ENCODE measurements at places on chromosomes 16 and 17.

DNA sequence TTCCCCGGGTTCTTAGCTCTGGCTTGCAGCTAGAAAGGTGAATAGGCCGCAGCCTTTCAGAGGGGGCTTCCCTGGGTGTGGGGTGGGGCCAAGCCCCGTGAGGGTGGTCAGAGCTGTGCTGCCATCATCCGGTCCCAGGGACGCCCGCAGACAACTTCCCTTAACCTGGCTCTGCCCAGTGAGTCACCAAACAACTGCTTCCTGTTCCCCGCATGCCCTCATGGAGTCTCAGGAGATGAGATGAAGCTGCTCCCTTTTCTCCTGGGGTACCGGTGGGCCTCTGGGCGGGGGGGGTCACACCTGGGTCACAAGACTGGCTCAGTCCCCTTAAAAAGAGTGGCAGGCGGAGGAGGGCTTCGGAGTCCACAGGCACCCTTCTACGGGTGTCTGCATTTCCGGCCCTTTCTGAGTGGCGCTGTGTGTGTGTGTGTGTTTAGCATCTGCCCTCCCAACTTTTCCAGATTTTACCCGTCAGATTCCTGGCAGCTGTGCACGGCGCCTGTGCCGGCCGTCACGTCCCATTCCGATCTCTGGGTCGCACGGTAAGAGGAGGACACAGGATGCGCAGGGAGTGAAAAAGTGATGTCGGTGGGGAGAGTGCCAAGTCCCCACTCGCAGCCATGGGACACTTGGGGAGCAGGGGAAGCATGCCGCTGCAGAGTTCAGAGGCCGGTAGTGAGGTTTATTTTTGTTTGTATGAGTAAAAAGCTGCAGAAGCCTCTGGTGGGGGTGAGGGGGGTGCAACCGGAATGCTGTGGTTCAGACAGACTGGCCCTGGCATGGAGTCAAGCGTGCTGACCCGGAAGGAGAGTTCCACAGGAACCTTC is 16.8 kb downstream of the HIC1 start:
- no peak for DNase-seq

GRCh38 chr17:4487820-4488716 is 10.6 kb upstream of the SPNS2 start:
- DNase-seq, result no peak

GRCh38 chr17:78839235-78839761 is 1.3 kb downstream of the USP36 start:
- no peak for DNase-seq

- no peak for DNase-seq
Observed at GRCh38 chr16:54928016-54928356, 2.7 kb upstream of the IRX5 start.

DNA sequence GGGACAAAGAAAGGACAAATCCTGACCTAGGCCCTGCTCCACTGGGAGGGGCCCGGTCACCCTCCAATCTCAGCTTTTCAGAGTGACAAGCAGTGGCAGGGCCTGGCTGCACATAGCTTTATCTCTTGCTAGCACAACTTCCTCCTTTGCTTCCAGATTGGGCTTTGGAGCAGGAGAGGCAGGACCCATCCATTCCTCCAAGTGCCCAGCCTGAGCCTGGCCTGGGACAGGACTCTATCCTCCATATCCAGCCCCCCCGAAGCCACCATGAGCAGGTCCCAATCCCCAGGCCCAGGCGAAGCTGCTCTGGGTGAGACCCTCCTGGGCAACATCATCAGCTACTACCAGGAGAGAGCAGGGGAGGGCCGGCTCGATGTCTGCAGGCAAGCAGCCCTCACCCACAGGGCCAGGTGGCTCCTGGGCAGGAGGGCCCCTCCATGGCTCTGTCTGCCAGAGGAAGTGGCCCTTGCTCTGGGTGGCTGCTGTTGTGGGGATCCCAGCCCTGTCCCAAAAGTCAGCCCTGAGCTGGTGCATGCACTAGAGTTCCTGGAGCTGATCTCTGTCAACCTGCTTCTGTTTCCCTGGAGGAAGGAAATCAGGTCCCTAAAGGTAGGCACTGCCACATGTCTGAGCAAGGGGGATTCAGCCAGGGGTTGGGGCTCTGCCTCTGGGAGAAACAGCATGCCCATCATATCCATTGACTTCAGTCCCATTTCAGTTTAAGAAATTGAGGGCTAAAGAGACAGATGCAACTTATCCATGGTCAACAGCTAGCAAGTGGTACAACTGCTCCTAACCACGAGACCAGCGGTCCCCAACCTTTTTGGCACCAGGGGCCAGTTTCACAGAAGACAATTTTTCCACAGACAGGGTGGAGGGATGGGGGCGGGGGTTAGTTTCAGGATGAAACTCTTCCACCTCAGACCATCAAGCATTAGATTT is 58.9 kb downstream of the TK2 start:
- no peak for DNase-seq

DNA sequence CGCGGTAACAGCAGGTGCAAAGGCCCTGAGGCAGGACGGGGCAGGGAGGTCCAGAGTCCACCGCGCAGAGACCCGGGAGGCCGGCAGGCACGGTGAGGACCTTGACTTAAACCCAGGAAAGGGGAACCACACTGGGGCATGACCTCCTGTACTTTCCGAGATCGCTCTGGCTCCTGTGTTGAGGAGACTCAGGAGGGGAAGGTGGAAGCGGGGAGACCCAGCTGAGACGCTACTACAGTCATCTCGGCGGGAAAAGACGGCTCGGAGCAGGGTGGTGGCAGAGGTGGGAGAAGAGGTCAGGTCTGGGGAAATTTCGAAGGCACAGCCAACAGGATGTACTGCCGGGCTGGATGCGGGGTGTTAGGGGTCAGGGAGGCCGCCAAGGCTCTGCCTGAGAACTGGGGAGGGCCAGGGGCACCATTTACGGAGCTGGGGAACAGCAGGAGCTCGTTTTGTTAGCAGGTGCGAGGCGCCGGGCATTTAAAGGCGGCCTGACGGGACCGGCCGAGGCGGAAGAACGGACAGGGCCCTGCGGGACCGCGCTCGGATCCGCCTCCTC is 22.3 kb downstream of the NPTX1 start:
- DNase-seq, result no peak

DNA sequence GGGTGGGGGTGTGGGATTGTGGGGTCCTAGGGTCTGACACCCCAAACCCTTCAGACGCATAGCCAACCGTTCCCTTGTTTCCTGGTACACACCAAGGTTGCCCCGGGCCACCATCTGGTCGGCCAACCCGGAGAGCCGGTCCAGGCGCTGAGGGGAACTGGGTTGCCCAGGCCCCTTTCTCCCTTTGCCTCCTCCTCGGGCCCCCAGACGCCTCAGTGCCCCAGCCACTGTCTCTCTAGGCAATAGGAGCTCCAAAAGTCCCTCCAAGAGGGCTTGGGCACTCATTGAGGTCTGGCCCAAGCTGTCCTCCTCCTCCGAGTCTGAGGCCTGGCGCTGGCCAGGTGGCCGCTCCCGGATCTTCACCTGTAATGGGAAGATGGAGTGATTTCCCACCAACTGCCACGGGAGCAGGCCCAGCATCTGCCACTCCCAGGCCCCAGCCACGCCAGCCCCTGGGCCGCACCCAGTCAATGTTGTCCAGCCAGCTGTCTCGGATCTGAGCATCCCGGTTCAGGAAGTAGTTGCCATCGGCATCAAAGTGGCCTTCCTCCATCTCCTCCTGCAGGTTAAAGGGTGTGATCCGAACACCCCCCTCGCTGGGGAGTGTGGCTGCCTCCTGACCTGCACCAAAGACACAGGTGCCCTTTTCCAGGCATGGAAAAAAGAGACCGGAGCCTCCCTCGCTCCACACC is 1.5 kb downstream of the CD2BP2 start:
- DNase-seq, result no peak

DNA sequence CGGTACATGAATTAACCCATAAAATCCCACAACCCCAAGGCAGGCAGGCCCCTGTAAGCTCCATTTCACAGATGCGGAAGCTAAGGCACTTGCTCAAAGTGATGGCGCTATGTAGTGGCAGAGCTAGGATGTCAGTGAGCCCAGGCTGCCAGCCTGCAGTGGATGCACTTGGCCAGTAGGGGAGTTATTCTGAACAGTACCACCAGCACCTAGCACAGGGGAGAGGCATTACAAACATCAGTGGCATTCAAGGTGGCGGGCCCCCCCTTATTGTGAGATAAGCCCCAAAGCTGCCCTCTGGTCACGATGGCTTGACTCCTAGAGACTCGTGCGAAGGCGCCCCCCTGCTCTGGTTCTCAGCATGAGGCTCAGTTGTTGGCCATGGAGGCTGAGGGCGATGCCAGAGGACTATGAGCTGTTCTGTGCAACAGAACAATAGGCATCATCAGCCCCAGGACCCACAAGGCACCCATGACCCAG is 33.8 kb downstream of the GTF3C1 start:
- DNase-seq, result no peak

DNA sequence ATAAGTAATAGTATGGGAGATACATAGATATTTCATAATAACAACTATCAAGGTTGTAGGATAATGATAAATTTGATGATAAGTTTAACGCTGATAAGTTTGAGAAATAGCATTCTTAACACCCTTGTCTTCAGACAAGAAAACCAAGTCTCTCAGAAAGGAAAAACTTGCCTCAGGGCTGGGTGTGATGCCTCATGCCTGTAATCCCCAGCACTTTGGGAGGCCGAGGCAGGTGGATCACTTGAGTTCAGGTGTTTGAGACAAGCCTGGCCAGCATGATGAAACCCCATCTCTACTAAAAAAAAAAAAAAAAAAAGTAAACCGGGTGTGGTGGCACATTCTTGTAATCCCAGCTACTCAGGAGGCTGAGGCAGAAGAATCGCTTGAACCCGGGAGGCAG is 90.7 kb downstream of the SHISA9 start:
- DNase-seq, result no peak

- no peak for DNase-seq
Observed at GRCh38 chr16:2955438-2955778, 8.7 kb upstream of the KREMEN2 start.

- no peak for DNase-seq
Observed at GRCh38 chr16:727291-727977, 528 bp downstream of the HAGHL start.

DNA sequence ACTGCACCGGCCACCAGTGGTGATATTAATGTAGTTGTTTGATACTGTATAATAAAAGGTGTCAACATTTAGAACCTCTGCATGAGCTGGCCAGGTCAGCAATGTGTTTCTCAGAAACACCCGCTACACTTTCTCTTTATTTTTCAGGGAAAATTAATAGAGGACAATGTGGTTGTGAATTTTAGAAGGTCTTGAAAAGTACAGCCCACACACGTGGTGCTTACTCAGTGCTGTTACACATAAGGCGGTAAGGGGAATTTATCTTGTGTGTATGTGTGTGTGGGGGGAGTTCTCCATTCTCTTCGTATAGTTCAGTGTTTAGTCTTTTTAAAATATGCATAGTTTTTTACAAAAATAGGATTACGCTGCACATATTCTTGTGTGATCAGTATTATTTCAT is 4.4 kb upstream of the ZFP1 start:
- no peak for DNase-seq

DNA sequence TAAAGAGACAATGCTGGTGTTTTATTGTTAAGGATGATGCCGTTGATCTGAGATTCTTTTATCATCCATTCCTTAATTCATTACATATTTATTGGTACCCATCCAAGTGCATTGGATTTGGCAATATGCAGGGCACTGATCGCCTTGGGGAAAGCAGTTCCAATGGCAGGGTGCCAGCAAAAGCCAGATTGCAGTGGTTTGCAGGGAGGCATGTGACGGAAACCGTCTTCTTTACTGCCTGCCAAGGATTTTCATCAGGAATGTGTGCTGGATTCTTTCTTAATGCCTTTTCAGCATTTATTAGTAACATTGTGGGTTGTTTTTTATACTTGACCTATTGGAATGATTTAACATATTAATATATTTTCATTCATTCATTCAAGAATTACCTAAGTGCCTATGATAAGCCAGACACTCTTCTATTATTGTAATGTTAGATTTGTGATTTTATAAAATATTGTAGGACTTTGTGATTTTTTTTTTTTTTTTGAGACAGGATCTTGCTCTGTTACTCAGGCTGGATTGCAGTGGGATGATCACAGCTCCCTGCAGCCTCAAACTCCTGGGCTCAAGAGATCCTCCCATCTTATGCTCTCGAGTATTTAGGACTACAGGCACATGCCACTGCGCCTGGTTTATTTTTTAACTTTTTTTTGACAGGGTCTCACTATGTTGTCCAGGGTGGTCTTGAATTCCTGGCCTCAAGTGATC is 93.4 kb upstream of the TNRC6A start:
- DNase-seq, result no peak

DNA sequence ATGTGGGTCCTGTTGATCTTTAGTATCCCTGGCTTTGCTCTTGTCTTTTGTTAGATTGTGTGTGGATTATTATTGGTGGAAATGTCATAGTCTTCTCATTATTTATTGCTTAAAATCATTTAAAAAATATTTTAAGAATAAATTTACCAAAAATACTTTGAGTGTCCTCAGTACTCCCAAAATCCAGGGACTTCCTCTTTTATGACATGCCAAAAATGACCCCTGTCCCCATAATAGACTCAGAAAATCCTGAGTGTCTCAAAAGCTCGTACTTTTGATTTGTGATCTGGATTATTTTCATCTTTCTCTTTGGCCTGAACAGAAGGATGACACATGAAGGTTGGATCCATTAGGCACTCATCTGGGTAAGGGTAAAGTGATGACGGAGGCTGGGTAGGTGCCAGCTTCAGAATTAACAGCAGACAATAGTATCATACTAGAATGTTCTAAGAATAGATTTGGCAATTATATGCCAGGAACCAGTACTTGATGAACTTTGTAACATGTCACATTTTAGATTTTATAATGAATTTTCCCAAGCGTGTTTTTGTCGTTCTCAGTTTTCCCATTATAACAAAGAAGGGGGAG is 602.2 kb upstream of the CDH8 start:
- no peak for DNase-seq

DNA sequence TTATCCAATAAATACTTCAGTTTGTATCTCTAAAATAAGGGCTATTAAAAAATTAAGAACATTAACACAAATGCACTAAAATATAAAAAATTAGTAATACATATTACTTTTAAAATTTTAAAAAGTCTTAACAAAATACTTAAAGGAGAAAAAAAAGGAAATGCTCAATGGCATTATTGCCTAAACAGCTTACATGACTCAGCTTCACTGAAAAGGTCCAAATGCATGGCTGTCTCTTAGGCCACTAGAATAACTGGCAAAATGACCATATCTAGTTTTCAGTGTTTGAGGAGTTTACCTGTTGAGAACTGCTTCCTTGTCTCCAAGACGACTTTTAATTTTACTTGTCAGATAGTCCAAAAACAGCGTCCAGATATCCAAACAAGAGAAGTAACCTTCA is 66.0 kb downstream of the XPO6 start:
- no peak for DNase-seq
